ENCODE measurements at places on chromosomes 5 and 9.
A peak's percentile ranks its signal among the peaks of the same experiment; 100 is the strongest.

DNA sequence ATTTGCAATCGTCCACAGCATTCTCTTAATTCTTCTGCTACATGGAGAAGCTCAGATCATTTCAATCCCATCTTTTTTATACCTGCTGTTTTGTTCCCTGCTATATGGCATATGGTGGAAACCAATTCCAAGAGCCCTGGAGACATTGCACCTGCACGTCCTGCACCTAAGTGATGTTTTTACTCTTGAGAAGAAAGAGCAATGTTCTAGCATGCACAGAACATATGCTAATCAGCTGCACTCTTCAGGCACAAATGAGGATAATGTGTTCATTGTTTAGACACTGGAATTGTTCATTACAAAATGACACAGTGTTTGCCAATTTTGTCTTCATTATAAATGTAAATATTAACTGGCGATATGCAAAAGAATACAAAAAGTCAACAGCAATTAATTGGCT, 935.8 kb downstream of the TLE4 start:
- no peak for DNase-seq

DNA sequence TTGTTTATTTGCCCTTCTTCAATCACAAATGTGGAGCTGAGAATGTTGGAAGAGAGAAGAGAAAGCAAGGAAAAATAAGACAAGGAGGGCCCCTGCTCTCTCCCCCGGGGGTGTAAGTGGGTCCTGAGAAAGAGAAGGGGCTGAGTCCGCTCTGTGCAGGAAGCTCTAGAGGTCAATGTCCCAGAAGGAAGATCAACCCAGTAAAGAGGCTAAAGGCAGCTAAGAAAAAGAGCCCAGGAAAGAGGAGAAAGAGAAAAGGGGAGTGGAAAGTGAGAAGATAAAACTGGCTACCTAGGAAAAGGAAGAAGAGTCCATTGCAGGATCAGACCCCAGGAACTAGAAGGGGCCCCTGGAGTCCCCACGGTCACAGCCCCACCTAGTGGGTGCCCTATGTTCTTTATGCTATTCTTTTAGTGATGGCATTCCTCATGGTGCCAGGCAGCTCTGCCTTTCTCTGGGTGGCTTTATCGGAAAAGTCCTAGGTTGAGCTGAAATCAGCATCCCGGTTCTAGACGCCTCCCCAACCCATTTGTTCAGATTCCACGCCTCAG, 583.4 kb downstream of the ACTL7B start:
- DNase-seq: no peak

GRCh38 chr9:34506623-34507022, 16.2 kb downstream of the ENHO start:
- no peak for DNase-seq

- DNase-seq: no peak
These were observed 90.8 kb downstream of the MACROH2A1 start for GRCh38 chr5:135308245-135308644.

GRCh38 chr9:1087120-1087881, 37.1 kb downstream of the DMRT2 start:
- DNase-seq: no peak

DNA sequence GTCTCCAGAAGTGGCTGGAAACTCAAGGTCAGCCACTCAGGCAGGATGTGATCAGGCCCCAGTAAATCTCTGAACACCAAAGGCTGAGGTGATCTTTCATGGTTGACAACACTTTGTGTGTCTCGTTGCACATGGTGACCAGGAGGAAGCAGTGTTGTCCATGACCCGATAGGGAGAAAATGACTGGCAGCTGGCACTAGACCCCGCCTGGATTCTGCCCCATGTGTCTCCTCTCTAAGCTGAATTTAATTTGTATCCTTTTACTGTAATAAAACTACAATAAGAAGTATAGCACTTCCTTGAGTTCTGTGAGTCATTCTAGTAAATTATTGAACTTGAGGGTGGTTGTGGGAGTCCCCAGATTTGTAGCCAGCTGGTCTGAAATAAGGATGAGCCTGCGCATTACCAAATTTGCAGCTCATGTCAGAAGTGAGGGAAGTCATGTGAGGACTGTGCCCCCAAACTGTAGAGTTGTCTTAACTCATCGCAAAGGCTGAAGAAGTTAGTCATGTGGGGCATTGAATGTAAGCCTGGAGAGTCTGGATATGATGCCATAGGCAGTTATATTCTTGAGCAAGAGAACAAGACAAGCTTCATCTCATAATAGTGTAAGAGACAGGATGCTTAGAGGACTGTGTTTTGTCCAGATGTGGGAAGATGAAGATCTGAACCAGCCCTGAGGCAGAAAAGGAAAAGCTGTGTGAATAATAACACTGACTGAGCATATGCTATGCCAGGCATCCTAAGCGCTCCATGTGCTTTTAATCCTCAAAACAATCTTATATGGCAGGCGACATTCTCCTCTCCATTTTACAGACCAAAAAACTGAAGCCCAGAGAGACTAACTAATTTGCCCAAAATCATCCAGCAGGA, 55.9 kb downstream of the TMEM215 start:
- DNase-seq: no peak

- no peak for DNase-seq
These were observed 294.7 kb downstream of the NSG2 start for GRCh38 chr5:174340226-174340625.

GRCh38 chr9:97704851-97705250, 7.7 kb upstream of the XPA start:
- DNase-seq: no peak

DNA sequence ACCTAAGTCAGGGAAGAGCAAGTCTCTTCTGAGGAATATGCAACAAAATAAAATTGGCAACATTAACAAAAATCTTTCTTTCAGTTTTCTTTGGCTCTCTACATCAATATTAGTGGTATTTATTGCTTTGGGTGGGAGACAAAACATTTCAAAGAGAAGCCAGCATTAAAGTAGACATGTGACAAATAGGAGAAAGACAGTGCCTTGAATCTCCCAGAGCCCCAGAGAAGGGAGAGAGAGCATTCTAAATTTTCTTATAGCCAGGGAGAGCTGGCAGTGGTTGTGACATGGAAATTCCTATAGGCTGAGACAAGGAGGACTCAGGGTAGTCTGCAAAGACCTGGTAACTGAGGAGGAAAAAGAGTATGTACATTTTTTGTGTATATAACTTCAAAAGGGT, 79.4 kb upstream of the NREP start:
- DNase-seq: no peak

GRCh38 chr9:137454597-137455358, 4.4 kb downstream of the NSMF start:
- DNase-seq: no peak

GRCh38 chr5:75567710-75568109, 43.5 kb upstream of the ANKDD1B start:
- DNase-seq: no peak

GRCh38 chr5:38739705-38740045, 106.1 kb upstream of the OSMR start:
- DNase-seq: no peak

- DNase-seq: no peak
These were observed 113.8 kb downstream of the RAPGEF6 start for GRCh38 chr5:131521252-131521651.

DNA sequence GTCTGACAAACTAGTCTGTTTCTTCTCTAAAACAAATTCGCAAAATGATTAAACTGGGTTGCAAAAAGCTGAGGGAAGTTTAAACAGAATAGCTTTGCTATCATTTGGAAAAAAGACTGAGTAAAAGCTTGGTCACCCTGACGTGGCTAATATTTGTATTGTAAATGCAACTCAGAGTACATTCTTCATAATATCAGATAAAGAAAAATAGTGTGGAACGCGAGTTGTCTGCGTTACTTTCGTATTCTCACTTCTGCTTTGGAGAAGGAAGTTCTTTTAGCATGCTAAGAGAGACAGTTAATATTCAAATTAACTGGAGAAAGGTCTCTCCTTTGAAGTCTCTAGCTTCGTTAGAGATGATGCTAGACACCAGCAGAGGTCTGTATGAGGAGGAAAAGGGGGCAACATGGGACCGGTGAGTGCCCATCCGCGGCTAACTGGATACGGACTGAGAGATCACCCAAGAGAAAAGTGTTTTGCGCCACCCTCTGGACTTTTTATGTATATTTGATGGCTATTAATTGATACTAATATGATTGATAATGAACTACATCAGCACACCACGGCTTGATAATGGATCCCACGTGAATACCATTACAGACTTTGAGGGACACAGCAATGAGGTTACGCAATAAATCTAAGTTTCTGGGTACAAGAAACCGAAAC, 2.9 kb upstream of the CNTRL start:
- DNase-seq: peak; percentile 47

DNA sequence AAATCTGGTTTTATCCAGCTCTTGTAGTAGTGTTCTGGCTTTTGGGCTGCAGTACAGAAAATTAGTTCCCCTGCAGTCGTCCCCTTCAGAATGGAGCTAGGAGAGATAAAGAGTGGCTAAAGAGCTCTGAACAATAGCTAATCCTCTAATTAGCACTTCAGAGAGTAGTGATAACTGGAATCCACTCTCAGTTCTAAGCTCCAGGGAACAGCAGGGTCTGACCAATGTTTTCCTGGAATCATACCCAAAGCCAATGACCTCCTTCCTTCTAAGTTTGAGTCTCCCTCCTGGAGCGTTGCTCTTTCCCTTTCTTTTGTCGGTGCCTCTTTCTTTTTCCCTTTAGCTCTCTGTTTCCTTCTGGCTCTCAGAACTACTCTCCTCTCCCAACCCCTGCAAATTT, 47.4 kb downstream of the MFAP3 start:
- no peak for DNase-seq

DNA sequence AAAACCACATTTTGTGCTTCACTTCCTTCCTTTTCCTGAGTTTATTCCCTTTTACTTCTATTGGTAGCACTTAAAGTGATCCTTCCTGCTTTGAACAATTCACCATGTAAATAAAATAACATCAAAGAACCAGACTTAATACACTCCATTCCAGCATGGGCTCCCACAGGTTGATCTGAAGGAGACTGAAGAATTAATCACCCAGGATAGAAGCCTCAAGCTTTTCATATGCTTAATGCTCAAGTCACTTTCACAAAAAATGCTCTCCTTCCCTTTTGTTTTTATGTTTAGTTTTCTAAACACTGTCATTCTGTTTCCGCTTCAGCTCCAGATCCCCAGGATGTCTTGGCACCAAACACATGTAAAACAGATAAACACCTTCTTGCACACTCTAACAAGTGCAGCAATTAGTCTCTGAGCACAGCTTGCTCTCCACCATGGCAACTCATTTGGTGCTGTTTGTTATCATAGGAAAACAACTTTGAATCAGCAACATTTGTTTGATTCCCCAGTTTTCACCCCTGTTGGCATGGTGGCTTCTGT, 37.0 kb downstream of the DMRTA1 start:
- DNase-seq: no peak

- DNase-seq: peak; percentile 2
These were observed 31.2 kb downstream of the DEPDC1B start for GRCh38 chr5:60668686-60669304.

DNA sequence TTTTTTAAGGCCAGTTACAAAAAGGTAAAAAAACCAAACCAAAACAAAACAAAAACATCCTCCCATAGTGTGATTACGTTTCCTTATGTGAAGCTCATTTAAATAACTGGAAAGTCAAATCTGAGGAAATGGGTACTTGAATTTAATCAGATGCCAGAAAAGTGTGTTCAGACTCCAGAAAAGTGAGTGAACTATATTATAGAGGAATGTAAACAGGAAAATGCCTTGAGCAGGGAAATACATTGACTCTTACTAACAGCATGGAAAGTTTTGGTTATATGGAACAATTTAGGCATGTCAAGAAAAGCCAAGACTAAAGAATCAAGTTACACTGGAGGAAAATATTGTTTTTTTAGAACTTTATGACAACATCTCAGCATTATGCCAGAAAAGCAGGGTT, 37.8 kb upstream of the RNF20 start:
- no peak for DNase-seq

- DNase-seq: no peak
These were observed 78.3 kb downstream of the MAMDC2 start for GRCh38 chr9:70121818-70122436.

- no peak for DNase-seq
These were observed 41.6 kb downstream of the KIAA1191 start for GRCh38 chr5:176319827-176320554.

- DNase-seq: no peak
These were observed 162.0 kb upstream of the CDKN2B start for GRCh38 chr9:22170990-22171670.

DNA sequence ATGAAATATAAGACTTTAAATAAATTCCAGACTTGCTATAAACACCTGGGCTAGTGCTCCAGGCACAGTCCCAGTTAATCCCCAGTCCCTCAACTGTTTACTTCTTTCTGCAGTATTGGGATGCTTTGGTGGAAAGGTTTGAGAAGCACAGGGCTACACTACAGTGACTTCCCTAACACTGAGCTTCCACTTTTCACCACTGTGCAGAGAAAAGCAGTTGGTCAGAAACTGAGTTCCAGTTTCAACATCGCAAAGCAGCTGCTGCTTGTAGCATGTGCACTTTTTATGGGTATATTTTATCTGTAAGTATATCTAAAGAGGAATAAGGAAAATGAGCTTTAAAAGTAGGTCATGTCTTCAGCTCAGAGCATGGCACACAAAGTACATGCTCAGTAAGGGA, 339.7 kb downstream of the NTRK2 start:
- DNase-seq: no peak

DNA sequence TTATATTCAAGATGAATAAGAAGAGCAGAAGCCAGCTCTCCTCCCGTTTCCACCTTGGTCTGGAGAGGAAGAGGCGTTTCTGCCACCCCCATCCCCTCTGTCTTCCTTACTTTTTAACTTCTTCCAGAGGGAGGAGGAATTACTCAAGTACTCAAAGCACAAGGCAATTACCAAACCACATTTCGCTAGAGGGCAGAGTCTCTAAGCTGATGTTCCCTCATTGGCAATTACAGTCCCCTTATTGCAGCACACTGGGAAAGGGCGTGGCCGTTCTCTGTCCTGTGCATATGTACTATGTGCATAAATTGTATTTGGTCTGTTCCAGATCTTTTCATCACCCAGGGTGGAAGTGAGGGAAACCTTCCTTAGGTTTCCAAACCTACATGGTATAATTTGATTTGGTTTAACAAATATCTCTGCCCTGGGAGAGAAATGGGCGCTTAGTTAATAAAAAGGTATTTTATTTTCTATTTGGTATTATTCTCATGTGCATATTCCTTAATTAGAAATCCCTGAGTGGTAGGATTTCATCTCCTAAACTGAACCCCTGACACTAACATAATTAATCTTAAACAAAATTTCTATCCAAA, 29.8 kb upstream of the ALDOB start:
- no peak for DNase-seq

GRCh38 chr9:21294904-21295538, 10.1 kb downstream of the IFNA5 start:
- DNase-seq: no peak

DNA sequence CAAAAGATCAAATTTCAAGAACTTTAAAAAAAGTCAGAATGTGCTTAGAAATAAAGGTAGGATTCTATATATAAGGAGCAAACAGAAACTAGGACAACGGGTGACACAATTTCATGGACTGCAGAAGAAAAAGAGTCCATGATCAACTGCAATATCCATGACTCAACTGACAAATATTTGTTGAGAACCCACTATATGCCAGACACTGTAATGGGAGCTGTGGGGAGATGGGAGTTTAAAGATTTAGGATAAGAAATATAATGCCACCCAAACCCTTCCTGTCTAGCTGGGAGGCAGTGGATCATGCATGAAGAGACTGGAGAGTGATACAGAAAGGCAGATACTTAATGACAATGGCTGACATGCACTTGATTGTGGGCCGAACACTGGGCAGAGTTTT, 27.6 kb upstream of the CCDC112 start:
- DNase-seq: no peak

GRCh38 chr5:149063017-149063687, at the start of gene SH3TC2:
Gene SH3TC2 (minus strand): TSS chr5:149063062. CDS start chr5:149063022, 40 bp downstream.
- no peak for DNase-seq

GRCh38 chr9:97987487-97987886, 4.3 kb downstream of the ANP32B start:
- no peak for DNase-seq

Measured in CD4-positive, alpha-beta memory T cell (primary cell).